GM12892 (cell line): ENCODE measurements at places on chromosomes 16 and 17.

DNA sequence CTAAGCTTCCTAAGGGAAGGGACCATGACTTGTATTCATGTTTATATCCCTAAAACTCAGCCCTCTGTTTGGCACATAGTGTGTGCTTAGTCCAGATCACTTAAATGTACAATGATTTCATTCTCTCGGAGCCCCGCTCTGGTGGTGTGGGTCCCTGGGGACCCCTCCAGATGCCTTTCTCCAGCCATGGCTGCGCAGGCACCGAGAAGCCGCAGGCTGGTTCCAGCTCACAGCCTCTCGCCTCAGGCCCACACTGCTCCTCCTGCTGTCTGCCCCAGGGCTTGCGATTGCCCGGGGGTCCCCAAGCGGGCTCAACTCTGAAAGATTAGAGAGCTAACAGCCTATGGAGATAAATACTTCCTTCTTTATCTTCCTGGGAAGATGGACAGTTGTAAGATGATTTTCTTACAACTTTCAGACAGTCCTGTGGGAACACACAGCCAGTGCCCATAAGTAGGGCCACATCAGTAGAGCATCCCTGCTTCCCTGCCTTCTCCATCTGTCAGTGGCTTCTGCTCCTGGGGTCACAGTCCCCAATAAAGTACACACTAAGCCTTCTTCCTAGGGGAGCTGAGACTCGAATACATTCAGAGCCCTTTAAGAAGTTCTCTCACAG is 66.2 kb downstream of the CENPV start:
- no peak for DNase-seq

DNA sequence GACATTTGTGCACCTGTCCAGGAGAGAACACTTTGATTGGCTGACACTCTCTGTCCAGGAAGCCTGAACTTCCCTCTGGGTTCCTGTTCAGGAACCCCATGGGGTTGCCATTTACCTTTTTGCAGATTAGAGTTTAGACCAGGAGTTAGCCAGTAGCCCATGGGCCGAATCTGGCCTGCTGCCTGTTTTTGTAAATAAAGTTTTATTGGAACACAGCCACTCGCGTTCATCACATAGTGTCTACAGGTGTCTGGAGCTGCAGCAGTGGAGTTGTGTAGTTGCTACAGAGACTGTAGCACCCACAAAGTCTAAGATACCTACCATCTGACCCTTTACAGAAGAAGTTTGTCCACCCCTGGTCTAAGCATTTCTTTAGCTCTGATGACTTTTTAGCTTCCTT is 70.9 kb downstream of the ABCC1 start:
- DNase-seq = no peak

GRCh38 chr16:79264237-79265109 is 336.1 kb downstream of the MAF start:
- DNase-seq = no peak

- no peak for DNase-seq
Observed at GRCh38 chr17:41002814-41003213, 3.1 kb upstream of the KRTAP3-2 start.

DNA sequence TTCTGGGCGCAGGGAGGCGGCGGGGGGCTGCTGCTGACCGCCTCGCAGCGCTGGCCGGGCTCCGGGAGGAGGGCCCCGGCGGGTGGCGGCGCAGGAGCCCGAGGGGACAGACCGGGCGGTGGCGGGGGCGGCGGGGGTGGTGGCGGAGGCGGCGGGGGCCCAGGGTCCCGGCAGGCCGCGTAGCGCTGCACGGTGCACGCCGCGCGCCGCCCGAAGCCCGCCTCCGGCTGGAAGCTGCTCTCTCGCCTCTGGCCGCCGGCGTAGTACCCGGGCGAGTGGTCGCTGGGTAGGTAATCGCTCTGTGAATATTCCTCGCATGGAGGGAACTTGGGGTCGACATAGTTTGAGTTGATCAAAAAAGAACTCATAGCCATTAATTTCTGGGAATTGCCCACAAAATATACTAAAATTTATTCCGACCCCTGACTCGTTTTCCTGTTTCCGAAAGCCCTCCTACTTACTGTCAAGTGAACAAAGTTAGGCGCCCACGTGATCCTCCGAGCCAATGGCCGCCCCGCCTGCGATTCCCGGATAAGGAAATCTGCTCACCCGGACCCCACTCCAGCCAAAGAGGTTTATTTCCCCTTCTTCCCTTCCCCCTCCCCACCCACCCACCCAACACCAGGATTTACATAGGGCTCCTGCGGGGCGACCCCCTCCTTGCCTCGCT is at the start of gene HOXB4:
HOXB4 (minus strand) TSS at position 405 of the 670 bp plus-strand sequence; CDS start at position 374, 31 bp downstream.
- DNase-seq = peak; percentile 76

GRCh38 chr16:15464401-15465186 is 30.2 kb downstream of the BMERB1 start:
- no peak for DNase-seq

GRCh38 chr17:48241131-48241591 is 133.6 kb downstream of the SNX11 start:
- DNase-seq = peak; percentile 31

- DNase-seq = peak; percentile 94
Observed at GRCh38 chr17:40358323-40359038, 6.1 kb downstream of the GJD3 start.

DNA sequence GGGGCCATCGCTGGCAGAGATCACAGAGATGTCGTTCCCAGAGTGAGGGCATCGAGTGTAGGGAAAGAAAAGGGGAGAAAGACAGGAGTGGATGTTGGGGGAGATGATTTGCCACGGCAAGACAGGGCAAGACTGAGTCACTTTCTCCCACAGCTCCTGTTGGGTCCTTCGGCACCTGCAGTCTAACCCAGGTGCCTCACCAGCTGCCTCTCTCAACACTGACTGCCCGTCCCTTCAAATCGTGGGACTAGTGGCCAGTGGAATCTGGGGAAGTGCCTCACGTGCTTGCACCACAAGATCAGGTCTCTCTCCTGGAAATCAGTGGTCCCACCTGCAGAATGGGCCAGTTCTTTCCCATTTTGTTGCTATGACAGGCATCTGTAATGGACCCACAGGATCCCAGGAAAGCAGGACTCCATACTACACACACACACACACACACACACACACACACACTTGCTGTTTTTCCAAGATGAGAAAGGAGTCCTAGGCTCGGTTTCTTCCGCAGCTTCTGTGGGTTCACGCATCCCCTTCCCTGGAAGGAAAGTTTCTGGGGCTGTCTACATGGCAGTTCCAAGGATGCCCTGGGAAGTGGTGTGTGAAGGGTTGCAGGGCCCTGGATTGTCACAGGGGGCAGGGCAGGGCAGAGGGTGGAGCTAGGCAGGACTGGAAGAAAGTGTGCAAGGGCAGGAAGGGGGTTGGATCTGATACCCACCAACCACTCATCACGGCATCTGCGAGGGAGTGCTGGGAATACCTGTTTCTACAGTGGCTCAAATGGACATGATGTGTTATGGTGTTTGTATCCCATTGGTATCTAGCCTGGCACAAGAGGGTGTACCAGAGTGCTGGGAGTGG is 10.2 kb upstream of the CBX8 start:
- DNase-seq = no peak

- DNase-seq = no peak
Observed at GRCh38 chr16:68629351-68629910, 15.7 kb upstream of the CDH3 start.

DNA sequence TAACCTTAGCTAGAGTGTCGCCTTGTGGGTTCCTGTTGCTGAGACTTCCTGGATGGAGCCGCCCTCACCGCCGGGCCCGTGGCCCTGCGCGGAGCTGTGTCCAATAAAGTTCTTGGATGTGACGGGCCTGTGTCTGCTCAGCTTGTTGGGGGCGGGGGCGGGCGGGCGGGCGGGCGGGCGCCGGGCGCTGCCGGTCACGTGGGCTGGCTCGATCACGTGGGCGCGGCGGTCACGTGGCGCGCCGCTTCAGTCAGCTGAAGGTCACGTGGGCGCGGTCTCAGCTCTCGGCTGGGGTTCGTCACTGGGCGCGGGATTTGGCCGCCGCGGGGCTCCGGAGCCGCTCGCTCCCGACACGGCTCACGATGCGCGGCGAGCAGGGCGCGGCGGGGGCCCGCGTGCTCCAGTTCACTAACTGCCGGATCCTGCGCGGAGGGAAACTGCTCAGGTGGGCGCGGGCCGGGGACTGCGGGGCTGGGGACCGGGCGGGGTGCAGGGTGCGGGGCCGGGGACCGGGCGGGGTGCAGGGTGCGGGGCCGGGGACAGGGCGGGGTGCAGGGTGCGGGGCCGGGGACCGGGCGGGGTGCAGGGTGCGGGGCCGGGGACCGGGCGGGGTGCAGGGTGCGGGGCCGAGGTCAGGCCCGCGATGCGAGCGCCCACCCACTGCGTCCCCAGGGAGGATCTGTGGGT is at the start of gene AMDHD2:
AMDHD2 (plus strand) TSS at position 275 of the 687 bp plus-strand sequence; CDS start at position 363, 88 bp downstream.
- DNase-seq = peak; percentile 99

GRCh38 chr17:72691586-72691985 is 400.9 kb downstream of the SLC39A11 start:
- no peak for DNase-seq

DNA sequence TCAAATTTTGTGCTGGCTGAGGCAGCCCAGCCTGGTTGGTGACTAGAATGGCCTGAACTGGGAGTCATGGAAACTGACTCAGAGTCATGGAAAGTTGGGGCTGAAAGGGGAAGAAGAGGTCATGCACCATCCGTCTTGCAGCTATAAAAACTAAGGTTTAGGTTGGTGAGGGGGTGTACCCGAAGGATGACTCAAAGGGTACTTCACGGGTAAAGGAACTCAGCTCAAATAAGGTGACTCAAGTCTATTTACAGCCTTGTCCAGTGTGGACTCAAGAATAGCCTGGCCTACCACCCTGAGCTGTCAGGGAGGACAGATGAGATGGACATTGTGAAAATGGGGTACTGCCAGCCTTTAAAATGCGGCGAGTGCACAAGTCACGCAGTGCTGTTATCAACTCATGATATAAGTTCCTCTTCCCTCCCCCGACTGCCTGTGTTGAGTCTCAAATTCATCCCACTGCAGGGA is 18.6 kb downstream of the CD300LB start:
- no peak for DNase-seq

- DNase-seq = no peak
Observed at GRCh38 chr17:70912716-70913485, 743.6 kb downstream of the KCNJ2 start.

- DNase-seq = no peak
Observed at GRCh38 chr16:53910990-53911389, 207.0 kb downstream of the FTO start.

DNA sequence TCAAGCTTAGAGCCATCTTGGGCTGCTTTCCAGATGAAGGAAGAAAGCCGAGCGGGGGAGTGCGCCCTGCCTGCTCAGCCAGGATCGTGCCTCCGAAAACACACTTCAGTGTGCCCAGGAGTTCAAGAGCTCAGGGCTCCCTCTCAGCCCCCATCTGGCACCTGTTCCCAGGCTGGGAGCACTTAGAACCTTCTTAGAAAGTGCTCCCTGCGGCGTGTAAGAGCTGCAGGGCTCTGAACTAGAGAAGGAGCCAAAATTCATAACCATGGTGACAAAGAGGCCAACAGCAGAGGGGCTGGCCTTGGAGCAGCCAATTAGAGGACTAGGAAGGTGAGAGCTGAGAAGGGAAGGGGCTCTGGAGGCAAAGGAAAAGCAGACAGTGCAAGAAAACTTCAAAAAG is 59.0 kb upstream of the TNRC6C start:
- DNase-seq = no peak

DNA sequence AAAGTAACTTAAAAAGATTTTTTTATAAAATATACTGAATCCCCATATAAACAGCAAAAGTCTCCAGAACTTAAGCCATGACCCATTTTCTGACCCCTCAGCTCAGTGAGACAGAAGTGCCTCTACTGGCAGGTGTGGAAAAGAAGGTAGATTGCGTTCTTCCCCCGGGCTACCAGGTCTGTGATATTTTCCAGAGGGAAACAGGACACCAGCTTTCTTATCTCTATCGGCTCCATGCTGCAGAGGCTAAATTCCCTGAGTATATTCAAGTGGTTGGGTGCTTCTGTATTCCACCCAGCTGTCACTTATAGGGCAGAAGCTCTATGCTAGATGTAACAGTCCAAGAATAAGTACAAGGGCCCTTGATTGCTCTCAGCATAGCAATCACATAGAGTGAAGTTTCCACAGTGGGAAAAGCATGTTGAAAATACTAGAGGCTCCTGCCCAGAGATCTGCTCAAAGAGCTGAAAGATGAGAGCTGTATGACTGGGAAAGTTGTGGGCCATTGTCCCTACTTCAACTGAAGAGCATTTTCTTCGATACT is 687.3 kb downstream of the CDH11 start:
- DNase-seq = no peak

GRCh38 chr17:61627125-61627524 is 36.1 kb upstream of the NACA2 start:
- no peak for DNase-seq

DNA sequence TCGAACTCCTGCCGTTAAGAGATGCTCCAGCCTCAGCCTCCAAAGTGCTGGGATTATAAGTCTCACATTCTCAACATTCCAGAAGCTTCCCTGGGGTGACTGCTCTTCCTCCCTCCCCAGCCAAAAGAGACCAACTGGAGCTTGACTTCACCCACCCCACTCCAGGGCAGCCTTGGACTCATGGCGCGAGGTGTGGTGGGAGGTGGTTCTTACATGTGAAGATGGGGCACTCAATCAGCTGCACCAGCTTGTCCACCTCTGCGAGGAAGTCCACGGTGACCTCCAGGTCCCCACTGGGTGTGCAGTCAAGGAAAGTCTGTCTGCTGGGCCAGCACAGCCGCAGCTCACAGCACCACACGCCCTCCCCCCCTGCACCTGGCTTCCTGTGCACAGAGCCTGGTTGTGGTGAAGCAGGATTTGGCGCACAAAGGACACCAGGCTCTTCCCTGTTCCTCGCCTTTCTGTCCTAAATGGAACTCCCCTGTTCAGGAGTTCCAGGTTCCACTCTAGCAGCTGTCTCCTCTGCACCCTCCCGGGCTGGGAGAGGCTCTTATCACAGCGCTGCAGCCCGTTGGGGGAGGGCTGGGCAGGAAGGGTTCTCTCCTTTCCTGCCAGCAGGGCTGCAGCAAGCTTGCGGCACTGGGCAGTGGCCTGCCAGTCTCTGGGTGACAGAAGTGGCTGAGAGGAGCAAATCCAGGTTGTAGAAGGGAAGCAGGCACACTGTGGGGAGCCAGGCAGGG is 9.6 kb upstream of the MTSS2 start:
- DNase-seq = no peak

- no peak for DNase-seq
Observed at GRCh38 chr16:79287424-79287917, 313.1 kb downstream of the MAF start.

GRCh38 chr17:66406701-66407644 is 104.6 kb downstream of the PRKCA start:
- no peak for DNase-seq

GRCh38 chr17:1490643-1491442 is 1.6 kb downstream of the MYO1C start:
- DNase-seq = peak; percentile 91
